Motor neuron (in vitro differentiated cells): ENCODE measurements at places on chromosomes 13 and 19. TPM values are rescaled to one million over a fixed set of nuclear protein-coding genes. Genes with fewer than 3 reads are reported as not detected.

The KLK5 gene
- total RNA-seq = not detected in 2 replicates

The CA11 gene
- 62.1 and 66.9 TPM in 2 replicates for total RNA-seq

The ZNF497 gene
- 5.9 and 6.5 TPM in 2 replicates for total RNA-seq

The B3GNT3 gene
- total RNA-seq = 1.9 and 2.7 TPM in 2 replicates

The NOVA2 gene
- 0.30 and 0.38 TPM in 2 replicates for total RNA-seq

The FXYD7 gene
- 9.5 and 9.7 TPM in 2 replicates for total RNA-seq

The KIR2DL4 gene
- 1.9 TPM in 1 of 2 replicates, not detected in the other for total RNA-seq

The ZNF350 gene
- total RNA-seq = 8.1 and 12.5 TPM in 2 replicates

The ZNF616 gene
- 5.9 and 11.3 TPM in 2 replicates for total RNA-seq

The VSTM1 gene
- total RNA-seq = not detected in 2 replicates

The FUT6 gene
- total RNA-seq = 0.35 and 0.64 TPM in 2 replicates

The OR4F17 gene
- 1.0 and 3.4 TPM in 2 replicates for total RNA-seq

The LPAR6 gene
- 10.4 and 13.9 TPM in 2 replicates for total RNA-seq

The CEACAM20 gene
- total RNA-seq = not detected in 2 replicates

The KLK2 gene
- total RNA-seq = 0.97 and 1.7 TPM in 2 replicates

The CBLC gene
- not detected in 2 replicates for total RNA-seq

The MAP4K1 gene
- 2.3 and 3.2 TPM in 2 replicates for total RNA-seq

The IL4I1 gene
- total RNA-seq = 0.42 and 0.59 TPM in 2 replicates

The PGLYRP2 gene
- 1.4 TPM in 1 of 2 replicates, not detected in the other for total RNA-seq

The SOX1 gene
- 0.14 and 0.15 TPM in 2 replicates for total RNA-seq

The CEACAM21 gene
- total RNA-seq = not detected in 2 replicates

The ZSCAN5C gene
- total RNA-seq = not detected in 2 replicates

The S1PR4 gene
- 0.45 TPM in 1 of 2 replicates, not detected in the other for total RNA-seq

The ZNF470 gene
- 9.7 and 10.3 TPM in 2 replicates for total RNA-seq

The GPI gene
- 166 and 173 TPM in 2 replicates for total RNA-seq

The TLE6 gene
- 0.22 and 0.44 TPM in 2 replicates for total RNA-seq

The CYP2F1 gene
- 0.37 TPM in 1 of 2 replicates, not detected in the other for total RNA-seq

The CEACAM7 gene
- 0.13 and 0.14 TPM in 2 replicates for total RNA-seq

The LIPE gene
- total RNA-seq = 8.8 and 11.5 TPM in 2 replicates

The HIPK4 gene
- 0.30 and 0.52 TPM in 2 replicates for total RNA-seq

The ZNF91 gene
- total RNA-seq = 227 and 233 TPM in 2 replicates

The ZNF317 gene
- 36.3 and 38.6 TPM in 2 replicates for total RNA-seq

The SIGLEC7 gene
- not detected in 2 replicates for total RNA-seq

The DNASE2 gene
- total RNA-seq = 17.4 and 19.5 TPM in 2 replicates

The UBE2L5 gene
- 0.41 TPM in 1 of 2 replicates, not detected in the other for total RNA-seq

The SLC7A10 gene
- 0.43 and 0.44 TPM in 2 replicates for total RNA-seq

The TMIGD2 gene
- total RNA-seq = 0.29 and 0.46 TPM in 2 replicates

The AMER2 gene
- 17.8 and 18.3 TPM in 2 replicates for total RNA-seq

The N4BP2L1 gene
- 3.1 and 5.4 TPM in 2 replicates for total RNA-seq

The ATCAY gene
- 53.4 and 58.2 TPM in 2 replicates for total RNA-seq

The CIC gene
- 14.2 and 22.1 TPM in 2 replicates for total RNA-seq

The DNAAF3 gene
- total RNA-seq = 1.2 and 1.8 TPM in 2 replicates

The LRFN3 gene
- total RNA-seq = 0.56 and 0.59 TPM in 2 replicates

The METTL21C gene
- 0.18 TPM in 1 of 2 replicates, not detected in the other for total RNA-seq

The SYNE4 gene
- total RNA-seq = 0.33 and 0.63 TPM in 2 replicates

The BST2 gene
- total RNA-seq = 11.8 and 13.9 TPM in 2 replicates

The HSD11B1L gene
- 5.4 and 6.1 TPM in 2 replicates for total RNA-seq

The CCDC8 gene
- total RNA-seq = 10.4 and 14.9 TPM in 2 replicates

The GAPDHS gene
- total RNA-seq = not detected in 2 replicates

The ZNF471 gene
- total RNA-seq = 0.18 and 0.58 TPM in 2 replicates

The ZNF414 gene
- total RNA-seq = 11.4 and 13.6 TPM in 2 replicates

The CFAP97D2 gene
- total RNA-seq = 3.4 and 5.5 TPM in 2 replicates

The ZSCAN4 gene
- total RNA-seq = 0.46 TPM in 1 of 2 replicates, not detected in the other

The C5AR1 gene
- 1.9 and 2.5 TPM in 2 replicates for total RNA-seq

The LYPD4 gene
- 0.20 and 0.32 TPM in 2 replicates for total RNA-seq

The SERP2 gene
- total RNA-seq = 15.8 and 16.7 TPM in 2 replicates

The LAIR2 gene
- not detected in 2 replicates for total RNA-seq

The FFAR1 gene
- 0.09 and 0.16 TPM in 2 replicates for total RNA-seq

The FLT3 gene
- 0.14 and 0.73 TPM in 2 replicates for total RNA-seq
